ENCODE measurements at places on chromosomes 11 and 22.

GRCh38 chr11:22728600-22729389, 62.4 kb downstream of the GAS2 start:
- no peak for DNase-seq

- DNase-seq: no peak
Observed at GRCh38 chr22:20728523-20729190, 45.3 kb upstream of the SERPIND1 start.

GRCh38 chr11:130528298-130529261, 80.1 kb downstream of the ADAMTS15 start:
- no peak for DNase-seq

DNA sequence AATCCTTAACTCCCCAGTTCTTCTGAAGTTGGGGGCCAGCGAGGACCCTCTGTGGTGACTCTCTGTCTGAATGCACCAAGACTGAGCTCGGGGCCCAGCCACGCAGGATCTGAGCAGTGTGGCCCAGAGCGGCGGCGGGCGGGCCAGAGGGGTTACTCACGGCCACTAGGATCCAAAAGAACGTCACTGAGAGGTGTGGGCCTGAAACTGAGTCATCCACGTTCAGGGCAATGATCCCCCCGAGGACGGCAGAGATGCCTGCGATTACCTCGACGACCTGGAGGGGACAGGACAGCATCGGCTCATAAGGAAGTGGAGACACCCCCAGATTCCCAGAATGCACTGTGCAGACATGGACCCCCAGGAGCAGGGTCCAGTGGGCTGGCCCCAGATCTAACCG, 11.2 kb downstream of the MLC1 start:
- no peak for DNase-seq

DNA sequence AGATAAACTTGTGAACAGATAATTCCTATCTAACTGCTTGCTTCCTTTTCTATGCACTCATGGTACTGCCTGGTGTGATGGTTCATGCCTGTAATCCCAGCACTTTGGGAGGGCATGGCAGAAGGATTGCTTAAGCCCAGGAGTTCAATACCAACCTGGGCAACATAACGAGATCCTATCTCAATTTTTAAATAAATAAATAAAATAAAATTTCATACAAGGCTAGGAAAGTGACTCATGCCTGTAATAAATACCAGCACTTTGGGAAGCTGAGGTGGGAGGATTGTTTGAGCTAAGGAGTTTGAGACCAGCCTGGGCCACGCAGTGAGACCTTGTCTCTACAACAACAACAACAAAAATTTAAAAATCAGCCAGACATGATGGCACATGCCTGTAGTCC, 166.6 kb downstream of the COMMD9 start:
- DNase-seq: no peak

Measured in KBM-7 (cell line).